GM20000 (cell line): ENCODE measurements at places on chromosomes 4 and X.
A peak's percentile ranks its signal among the peaks of the same experiment; 100 is the strongest.

DNA sequence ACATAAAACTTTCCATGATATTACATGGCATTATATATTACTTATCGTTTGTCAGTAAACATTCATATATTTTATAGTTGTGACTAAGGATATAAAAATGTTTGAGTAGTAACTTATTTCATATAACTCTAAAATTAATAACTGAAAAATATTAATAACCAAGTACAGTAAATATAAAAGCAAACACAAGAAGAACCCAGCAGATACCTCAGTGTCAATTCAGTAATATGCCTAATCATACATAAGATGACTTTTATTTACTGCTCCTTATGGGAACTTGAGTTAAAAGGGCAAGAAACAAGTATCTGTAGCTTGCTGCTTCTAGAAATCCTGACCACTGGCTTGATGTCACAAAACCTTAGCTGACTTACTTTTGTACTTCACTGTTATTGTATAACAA lies 28.4 kb upstream of the MAPK10 start:
- no peak for DNase-seq

GRCh38 chr4:48346594-48346993 lies 5.3 kb downstream of the SLAIN2 start:
- DNase-seq: no peak

DNA sequence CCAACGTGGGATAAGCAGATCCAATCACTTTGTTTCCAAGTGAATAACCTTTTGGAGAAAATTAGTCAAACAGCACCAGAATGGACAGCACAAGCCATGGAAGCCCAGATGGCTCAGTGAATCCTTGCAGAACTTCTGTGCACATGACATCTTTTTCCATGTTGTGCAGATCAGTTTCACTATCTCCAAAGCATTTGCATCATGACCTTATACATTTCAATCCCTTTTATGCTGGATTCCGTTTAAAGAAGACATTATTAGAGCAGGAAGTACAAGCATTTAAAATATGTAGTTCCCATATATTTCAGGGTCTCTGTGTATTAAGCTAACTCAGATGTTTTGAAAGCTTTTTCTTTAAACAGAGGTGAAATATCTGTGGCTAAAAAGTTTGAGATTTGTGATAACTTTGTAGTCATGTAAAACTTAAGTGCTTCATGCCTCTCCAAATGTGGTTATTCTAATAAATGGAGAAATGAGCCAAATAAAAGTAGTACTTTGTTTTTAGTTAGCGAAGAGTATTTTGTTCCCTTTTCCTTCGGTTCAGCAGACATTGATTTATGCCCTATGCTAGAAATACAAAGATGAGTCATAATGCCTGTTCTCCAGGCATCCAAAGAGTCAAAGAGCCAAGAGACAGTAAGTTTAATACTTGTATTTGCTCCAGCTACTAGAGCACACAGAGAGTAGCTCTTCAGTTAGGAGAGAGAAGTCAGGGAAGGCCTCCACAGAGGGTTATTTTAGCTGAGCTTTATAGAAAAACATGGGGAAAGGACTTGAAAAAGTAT lies 39.0 kb downstream of the PLAC8 start:
- DNase-seq: no peak

DNA sequence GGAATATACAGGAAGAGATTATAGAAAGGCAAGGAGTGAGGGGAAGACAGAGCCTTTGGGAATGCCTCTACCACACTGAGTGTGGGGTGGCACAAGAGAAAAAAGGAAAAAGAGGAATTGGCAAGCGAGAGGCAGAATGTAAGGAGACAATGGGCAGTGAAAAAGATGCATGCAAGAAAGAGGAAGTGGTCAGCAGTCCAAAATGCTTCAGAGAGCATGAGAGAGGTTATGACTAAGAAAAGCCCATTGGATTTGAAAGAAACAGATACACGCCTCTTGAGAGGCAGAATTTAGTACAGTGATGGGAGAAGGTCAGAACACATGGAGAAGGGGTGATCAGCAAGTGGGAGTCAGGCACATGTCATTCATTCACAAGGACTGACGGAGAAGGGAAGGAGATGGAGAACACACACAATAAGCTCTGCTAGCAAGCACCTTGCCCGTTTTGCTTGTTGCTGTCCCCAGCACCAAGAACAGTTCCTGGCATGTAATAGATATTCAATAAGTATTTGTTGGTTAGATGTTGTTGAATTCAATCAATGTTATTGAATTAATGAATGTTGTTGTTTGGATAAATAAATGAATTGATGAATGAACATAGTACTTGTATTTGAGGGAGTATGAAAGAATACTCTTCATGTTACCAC lies 6.3 kb downstream of the DCHS2 start:
- peak; percentile 56 for DNase-seq

GRCh38 chrX:98067611-98068010 lies 1183.9 kb downstream of the RPA4 start:
- DNase-seq: no peak

- DNase-seq: peak; percentile 30
Observed at GRCh38 chr4:20253735-20254409, 2.2 kb downstream of the SLIT2 start.

DNA sequence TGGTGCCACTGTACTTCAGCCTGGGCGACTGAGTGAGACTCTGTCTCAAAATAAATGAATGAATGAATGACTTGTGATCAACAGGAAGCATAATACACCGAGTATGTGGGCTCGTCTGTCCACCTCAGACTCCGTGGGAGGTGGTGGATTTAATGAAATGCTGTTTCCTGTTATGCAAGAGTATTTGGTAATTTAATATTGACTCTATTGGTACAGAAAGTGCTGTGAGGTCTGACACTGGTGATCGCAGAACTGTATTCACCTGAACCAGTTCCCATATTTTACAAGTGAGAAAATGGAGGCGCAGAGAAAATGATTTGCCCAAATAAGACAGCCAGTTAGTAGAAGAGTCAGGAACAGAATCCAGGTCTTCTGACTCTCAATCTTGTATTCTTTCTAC lies 423.3 kb downstream of the RAPGEF2 start:
- no peak for DNase-seq

GRCh38 chr4:182770996-182771514 lies 146.1 kb downstream of the DCTD start:
- no peak for DNase-seq

GRCh38 chr4:134313591-134313990 lies 112.0 kb upstream of the PABPC4L start:
- DNase-seq: no peak

- DNase-seq: no peak
Observed at GRCh38 chr4:148288448-148288847, 153.8 kb downstream of the NR3C2 start.

- DNase-seq: no peak
Observed at GRCh38 chr4:71472946-71473345, 134.1 kb downstream of the SLC4A4 start.

DNA sequence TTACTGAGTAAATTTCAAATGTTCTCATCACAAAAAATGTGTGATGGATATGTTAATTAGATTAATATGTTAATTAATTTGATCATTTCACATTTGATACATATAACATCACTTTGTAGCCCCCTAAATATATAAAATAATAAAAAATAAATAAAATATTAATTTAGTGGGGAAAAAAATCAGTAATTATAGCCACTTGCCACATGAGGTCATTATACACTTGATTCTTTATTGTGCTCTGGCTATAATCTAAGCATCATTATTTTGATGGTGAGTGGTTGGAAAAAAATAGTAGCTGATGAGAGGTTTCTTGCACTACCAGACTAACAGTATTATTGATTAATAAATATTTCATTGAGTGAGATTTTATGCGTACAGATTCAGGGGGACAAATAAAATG lies 57.4 kb downstream of the DCK start:
- no peak for DNase-seq

DNA sequence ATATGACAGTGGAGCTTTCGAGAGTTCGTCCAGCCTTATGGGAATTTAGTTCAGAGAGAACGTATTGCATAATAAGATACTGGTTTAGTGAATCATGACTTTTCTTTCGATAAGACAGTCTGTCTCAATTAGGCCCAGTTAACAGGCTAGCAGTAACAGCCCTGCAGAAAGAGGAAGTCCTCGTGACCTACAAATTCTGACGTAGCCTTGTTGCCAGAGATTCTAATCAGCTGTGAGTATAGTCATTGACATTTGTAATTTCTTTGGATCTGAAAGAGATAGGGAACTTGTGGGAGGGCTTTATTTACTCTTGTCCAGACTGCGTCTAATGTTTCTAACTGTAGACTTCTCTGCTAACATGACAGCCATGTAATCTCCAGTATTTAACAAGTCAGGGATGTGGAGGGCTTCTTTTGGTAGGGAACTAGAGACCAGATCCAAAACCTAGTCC lies 15.8 kb downstream of the ART3 start:
- peak; percentile 31 for DNase-seq

DNA sequence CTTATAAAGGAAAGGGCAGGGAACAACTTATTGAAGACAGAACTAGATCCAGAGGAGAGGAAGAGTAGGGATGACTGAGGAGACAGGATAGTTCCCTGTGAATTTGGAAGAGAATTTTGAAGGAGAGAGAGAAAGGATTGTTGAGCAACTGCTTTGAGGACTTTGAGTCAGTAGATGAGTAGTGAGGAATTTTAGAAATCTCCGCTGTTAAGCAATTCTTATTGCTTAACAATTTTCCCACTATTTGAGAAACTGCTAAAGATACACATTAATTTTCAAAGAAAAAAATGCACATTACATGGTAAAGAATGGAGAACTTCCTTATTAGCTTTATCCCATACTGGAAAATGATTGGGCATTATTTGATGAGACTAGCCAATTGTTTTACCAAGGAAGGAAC lies 116.3 kb upstream of the NRK start:
- DNase-seq: no peak

DNA sequence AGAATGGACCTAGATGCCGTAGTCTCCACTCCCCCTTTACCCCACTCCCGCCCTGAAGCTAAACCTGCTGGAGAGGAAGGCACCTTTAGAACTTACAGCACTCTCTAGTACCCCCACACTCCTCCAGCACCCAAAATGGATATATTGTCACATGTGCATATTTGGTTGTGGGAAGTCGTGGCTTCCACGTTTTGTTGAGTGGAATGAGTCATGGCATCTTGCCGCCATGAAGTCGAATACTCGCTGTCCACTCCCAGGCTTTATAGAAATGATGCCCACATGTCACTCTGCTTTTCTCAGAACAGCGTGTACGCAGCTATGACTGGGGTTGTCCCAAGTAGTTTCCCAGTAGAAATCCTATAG lies 545 bp downstream of the ABCE1 start:
- peak; percentile 26 for DNase-seq

GRCh38 chrX:9252182-9252581 lies 212.7 kb upstream of the TBL1X start:
- DNase-seq: no peak

GRCh38 chr4:66372706-66373105 lies 702.4 kb upstream of the EPHA5 start:
- DNase-seq: no peak

- DNase-seq: no peak
Observed at GRCh38 chr4:17665346-17665745, 50.9 kb downstream of the MED28 start.

DNA sequence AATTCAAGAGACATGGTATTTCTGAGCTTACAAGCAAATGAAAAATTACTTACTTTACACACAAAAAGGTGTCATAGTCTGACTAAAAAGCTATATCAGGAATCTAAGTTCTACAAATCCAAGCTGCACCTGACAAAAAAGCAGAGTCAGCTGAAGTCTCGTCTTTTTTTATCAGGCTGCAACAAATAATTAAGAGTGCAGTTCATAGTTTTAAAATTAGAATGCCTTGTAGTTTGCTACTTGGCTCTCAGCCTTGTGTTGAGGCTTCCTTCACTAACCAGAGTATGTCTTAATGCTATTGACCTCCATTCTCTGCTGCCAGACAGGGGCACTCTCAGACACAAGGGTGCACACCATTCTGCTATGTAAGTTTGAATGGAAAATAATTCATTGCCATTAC lies 940.7 kb downstream of the PCDH7 start:
- DNase-seq: no peak

DNA sequence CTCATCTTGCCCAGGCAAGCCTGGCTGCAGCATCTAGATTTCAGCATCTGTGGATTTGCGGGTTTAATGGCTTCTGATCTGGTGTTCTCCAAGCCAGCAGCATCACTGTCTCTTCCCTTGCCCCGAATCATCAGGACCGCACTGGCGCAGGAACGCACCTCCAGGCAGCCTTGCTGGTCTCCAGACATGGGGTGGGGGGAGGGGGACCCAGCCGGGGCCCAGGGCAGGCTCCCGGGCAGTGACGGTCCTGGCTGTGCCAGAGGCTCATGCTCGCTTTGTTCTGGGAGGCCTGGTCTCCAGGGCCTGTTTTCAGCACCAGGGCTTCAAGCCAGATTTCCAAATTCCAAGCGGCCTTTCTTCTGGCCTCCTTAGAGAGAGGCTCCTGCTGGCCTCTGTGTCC lies 4.9 kb downstream of the CFAP99 start:
- DNase-seq: no peak

GRCh38 chrX:31808357-31808756 lies 736.5 kb upstream of the FTHL17 start:
- DNase-seq: no peak

DNA sequence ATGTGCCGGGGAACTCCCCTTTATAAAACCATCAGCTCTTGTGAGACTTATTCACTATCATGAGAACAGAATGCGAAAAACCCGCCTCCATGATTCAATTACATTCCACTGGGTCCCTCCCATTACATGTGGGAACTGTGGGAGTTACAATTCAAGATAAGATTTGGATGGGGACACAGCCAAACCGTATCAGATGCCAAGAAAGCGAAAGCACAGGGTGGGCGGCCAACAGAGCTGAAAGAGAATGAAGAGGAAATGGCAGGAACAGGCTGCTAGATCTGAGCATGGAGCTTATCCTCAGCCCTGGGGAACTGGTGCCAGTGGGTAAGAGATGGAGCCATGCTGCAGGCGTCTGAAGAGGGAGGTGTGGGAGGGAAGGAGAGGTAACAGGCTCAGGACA lies 117.7 kb upstream of the PNPLA4 start:
- no peak for DNase-seq

- DNase-seq: no peak
Observed at GRCh38 chrX:105975382-105975781, 63.1 kb downstream of the SERPINA7 start.

DNA sequence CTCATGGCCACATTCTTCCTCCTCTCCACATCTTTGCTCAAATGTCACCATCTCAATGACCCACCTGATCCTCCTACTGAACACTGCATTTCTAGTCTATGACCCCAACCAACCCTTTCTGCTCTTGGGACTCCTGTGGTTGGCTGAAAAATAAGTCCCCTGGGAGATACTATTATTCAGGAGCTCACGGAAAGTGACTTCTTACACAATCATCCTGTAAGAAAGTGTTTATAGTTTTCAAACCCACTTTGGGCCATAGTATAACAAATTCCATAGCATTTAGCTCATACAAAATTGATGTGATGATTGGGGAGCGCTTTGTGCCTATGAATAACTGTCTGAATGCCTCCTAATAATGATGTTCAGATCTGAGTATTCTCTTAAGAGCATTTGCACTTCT lies 161.4 kb upstream of the HS3ST1 start:
- no peak for DNase-seq

GRCh38 chr4:83284193-83285054 lies at the start of gene COQ2:
Gene COQ2 (minus strand): TSS chr4:83284798. CDS start chr4:83284764, 34 bp downstream.
- DNase-seq: peak; percentile 92

DNA sequence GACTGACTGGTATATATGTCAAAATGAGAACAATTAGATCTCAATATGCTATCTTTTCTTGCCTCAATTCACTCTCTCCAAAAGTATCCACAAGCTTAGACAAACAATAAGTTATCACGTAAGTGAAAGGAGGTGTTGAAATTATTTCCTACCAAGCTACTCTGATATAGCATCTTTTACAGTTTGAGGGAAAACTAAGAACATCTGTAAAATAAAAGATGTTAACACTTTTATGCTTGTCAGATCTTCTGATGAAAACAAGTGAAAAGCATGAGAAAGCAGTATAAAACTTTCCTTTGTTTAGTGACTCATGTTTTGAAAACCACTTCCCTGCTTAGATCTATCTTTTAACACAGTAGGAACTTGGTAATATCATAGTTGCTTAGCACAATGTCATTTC lies 8.4 kb upstream of the MAB21L2 start:
- no peak for DNase-seq
